Activated naive CD8-positive, alpha-beta T cell treated with anti-CD3 and anti-CD28 coated beads, Interleukin-2, amount 10 ng/mL, durations not matched to agents 7 days and 5 days (primary cell): ENCODE measurements at places on chromosomes 6 and 20.

DNA sequence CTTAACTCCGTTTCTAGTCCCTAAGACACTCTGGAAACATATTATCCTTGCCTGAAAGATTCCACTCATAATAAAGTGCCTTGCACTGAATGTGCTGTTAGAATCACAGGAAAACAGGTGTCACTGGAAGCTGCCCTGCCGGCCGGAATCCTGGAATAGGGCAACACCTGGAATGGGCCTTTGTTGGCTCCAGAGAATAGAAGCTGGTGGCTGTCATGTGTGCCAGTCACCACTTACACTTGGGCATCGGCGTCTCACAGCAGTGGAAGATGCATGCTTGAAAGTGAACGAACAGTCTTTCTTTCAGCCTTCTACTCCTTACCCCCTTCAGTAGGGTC is 90.8 kb upstream of the AFDN start:
- DNase-seq = no peak

- no peak for DNase-seq
These were observed 67.7 kb downstream of the PYGB start for GRCh38 chr20:25315418-25316210.

GRCh38 chr6:28948782-28949486 is 25.1 kb upstream of the TRIM27 start:
- DNase-seq = no peak

DNA sequence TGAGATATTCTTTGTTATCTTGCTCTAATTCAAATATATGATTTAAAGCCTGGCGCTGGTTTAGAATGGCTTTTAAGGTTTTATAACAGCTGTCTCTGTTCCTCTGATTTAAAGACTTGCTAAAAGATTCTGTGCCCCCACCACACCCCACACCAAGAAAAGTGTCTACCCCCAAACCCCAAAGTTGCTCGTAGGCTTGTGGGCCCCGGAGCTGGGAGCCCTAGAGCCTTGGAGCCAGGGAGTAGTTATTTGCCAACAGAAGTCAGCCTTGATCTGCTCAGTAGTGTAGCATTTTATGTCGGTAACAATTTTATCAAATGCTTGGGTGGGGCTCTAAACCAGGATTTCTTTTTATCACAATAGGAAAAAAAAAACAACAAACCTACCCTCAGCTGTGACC is 105.2 kb upstream of the TRAF3IP2 start:
- DNase-seq = no peak

DNA sequence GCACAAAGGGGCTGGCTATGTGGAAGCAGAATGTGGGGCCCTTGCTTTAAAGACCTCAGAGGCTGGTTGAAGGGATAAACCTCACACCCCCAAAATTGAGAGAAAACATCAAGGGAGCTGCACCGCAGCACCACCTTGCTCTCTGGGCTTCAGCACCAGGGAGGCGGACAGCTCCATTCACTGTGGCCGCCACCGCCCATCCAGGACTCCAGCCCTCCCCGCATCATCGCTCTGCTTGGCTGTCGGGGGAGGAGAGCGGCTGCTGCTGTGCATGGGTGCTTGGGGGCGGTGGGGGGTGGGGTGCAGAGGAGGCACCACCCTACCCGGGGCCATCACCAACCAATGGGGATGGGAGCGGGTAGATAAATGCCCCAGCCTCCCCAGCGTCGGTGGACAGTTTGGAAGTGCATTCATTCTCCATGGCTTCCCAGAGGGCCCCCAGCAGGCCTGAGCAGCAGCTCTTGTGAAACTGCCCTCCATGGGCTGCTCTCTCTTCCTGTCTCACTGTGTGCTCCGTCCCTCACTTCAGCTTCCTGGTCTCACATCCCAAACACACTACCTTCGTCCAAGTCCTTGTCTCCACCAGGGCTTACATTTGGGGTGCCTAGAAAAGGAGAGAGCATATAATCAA is 75.7 kb upstream of the BHLHE23 start:
- peak; percentile 73 for DNase-seq

DNA sequence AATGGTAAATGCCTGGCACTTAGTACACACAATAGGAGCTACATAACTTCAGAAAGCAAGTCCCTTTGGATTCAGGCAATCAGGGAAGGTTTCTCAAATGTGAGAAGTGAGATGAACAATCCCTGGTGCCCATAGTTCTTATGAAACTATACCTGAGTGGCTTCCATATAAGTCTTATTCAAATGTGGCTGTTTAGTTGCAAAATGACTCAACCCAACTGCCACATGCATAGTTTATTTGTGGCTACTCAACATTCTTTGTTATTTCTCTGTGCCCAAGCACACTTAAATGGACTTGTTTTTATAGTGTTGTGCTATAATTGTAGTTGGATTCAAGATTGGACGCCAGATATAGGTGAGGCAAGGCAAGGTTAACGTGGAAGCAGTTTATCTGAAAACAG is 93.7 kb upstream of the ATXN1 start:
- DNase-seq = no peak

- no peak for DNase-seq
These were observed 10.8 kb upstream of the BTBD3 start for GRCh38 chr20:11906626-11907480.

GRCh38 chr6:137744877-137745276 is 122.2 kb upstream of the TNFAIP3 start:
- DNase-seq = no peak

DNA sequence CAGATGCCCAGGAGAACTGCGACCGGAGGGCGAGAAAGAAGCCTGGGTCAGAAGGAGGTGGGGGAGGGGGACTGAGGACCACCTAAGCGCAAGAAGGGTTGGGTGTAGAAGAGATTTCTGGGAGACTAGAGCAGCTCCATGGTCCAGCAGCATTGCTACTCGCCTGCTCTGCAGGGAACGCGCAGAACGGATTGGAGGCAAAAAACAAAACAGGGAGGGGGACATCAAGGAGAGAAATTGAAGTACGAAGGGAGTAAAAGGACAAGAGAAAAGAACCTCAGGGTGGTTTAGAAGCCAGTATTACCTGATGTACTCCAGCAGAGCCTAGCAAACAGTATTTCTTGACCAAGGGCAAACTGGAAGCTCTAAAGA is 537 bp upstream of the GABBR1 start:
- DNase-seq = no peak

GRCh38 chr20:42046371-42047085 is 428.4 kb upstream of the CHD6 start:
- DNase-seq = no peak

DNA sequence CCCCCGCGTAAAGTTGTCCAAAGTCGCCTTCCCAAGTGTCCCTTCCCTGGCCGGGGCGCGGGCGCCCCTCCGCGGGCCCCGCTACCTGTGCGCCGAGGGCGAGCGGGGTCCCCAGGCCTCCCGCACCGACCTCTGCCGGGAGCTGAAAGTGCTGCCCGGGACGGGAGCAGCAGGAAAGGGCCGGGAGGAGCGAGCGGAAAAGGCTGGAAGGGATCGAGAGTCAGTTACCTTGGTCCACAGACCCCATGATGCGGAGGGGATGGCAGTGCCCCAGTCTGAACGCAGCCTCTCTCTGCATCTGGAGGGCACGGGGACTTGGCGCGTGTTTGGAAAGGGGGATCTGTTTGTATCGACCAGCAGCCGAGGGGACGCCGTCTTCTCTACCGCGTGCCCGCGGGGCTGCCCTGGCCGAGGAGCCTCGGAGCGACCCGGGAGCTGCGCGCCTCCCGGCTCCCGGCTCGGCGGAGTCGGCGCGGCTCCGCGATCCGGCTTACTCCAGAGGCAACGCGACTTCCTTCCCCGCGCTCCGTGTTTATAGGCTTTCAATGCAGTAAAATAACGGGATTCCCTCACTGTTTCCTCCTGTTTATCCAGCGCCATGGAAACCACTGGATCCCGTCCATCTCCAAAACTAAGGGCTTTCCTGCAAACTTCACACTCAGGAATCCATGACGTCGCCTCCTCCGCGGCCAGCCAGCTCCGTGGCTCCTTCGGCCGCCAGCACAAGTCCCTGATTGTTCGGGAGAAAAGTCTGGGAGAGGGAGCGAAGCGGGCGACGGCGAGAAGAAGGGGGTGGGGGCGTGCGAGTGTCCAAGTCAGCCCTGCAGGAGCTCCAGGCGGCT is 20.0 kb upstream of the NFATC2 start:
- peak; percentile 49 for DNase-seq

- no peak for DNase-seq
These were observed 70.0 kb upstream of the PLEKHG1 start for GRCh38 chr6:150529646-150530045.

DNA sequence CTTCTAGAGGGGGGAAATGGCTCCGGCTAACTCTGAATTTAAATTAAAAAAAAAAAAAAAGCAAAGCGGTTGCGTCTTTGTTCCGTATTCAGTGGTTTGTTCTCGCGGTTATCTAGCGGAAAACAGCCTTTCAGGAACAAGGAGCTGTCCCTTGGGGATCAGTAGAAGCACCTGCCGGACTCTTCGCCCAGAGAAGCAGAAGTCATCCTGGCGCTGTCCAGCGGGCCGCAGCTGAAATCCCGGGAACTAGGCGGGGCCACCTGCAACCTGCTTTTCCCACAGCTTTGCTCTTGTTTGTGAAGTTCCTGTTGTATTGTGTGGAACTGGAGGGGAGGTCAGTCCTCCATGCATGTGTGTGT is 43.9 kb upstream of the GJE1 start:
- DNase-seq = no peak

GRCh38 chr20:19077370-19078220 is 134.8 kb upstream of the SLC24A3 start:
- no peak for DNase-seq

- no peak for DNase-seq
These were observed 3.1 kb upstream of the ANKRD66 start for GRCh38 chr6:46743425-46744158.

- DNase-seq = peak; percentile 84
These were observed at the start of gene CASP8AP2 for GRCh38 chr6:89829472-89830169. CASP8AP2 (plus strand) TSS chr6:89829880.

GRCh38 chr20:1909097-1909496 is 13.9 kb downstream of the SIRPA start:
- no peak for DNase-seq

- DNase-seq = no peak
These were observed 15.5 kb downstream of the CYP39A1 start for GRCh38 chr6:46637145-46637544.

- DNase-seq = no peak
These were observed 88.9 kb upstream of the OGFRL1 start for GRCh38 chr6:71199736-71200135.

- no peak for DNase-seq
These were observed 1.0 kb downstream of the PXDC1 start for GRCh38 chr6:3750317-3751076.

DNA sequence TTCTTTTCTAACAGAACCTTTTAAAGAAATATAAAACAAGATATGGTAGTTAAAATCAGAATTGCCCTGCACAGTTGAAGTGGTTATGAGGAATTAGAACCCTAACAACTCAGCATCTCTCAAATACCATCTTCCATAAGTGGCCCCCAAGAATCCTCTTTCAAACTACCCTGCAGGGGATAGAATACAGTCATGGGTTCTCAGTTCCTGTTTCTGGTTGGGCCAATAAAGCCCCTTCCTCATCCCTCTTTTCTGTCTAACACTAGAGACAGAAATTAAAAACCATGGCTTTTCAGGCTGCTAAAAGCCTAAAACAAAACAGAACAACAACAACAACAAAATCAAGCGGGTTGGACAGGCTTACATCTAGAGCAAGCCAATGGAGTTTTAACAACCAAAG is 6.7 kb upstream of the LCA5 start:
- no peak for DNase-seq

DNA sequence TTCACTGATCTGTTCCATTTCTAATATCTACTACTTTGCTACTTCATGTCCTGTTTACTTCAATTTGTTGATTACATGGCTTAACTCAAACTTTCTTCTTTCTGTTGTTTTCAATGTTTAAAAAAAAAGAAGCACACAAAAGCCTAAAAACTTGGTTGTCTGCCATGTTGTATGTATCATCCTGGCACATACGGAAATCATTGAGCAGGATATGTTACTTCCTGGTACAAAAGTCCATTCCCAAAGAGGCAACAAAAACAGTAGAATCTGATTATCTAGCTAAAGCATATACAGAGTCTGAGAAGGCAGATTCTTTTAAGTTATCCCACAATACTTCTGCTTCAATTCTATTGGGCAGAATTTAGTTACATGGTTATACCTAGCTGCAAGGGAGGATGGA is 14.5 kb upstream of the COL12A1 start:
- DNase-seq = no peak

DNA sequence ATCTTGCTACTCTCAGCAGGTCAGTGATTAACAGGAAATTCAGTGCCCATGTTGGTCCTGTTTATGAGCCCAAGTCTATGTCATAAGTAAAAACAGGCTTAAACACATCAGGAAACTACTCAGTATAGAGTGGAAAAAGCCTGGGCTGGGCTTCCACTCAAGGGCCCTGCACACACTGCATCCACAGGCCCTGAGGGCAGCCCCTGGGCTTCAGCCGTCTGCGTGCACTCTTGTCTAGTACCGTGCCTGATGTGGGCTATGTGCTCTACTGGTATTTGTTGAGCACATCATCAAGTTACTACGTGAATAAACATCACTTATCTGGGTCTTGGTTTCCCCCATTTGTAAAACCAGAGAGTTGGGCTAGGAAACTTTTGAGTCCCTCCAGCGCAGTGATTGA is 135.2 kb downstream of the PACRG start:
- DNase-seq = no peak

- no peak for DNase-seq
These were observed 315.7 kb downstream of the TRDN start for GRCh38 chr6:123321020-123321419.

GRCh38 chr20:37096415-37097041 is 731 bp upstream of the RBL1 start:
- DNase-seq = no peak

- DNase-seq = no peak
These were observed 46.3 kb downstream of the CYP39A1 start for GRCh38 chr6:46606338-46606737.

DNA sequence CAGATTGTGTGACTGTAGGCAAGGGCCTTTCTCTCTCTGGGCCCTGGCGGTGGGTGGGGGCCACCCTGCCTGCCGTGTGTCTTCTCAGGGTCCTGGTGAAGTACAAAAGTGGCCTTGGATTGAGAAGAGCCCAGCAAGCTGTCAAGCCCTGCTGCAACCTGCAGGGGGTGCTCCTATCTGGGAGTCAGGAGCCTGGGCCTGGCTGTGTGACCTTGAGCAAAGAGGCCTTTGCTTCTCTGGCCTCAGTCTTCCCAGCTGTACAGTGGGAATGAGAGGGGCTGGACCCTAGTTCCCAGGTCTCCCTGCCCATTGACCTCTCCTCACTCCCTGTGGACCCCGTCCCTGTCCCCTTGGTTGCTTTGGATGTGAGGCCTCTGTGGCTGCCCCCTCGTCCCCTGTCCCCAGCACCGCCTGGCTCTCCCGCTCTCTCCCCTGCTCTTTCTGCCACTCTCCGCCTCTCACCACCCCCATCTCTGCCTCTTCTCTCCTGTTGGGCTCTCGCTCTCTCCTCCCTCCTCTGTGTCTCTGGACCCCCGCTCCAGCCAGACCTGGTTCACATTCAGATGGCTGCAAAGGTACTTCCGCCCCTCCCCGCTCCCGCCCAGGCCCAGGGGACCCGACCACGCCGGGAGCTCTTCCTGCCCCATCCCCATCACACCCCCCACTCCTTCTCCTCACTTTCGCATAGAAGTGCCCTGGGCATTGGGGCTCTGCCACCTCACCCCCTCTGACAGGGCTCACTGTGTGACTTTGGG is 46.7 kb downstream of the SRC start:
- DNase-seq = no peak
